Stimulated activated CD4-positive, alpha-beta T cell treated with anti-CD3 and anti-CD28 coated beads, Interleukin-12 subunit alpha, Interleukin-12 subunit beta, amount 100 ng/mL, for 24 hours (primary cell): ENCODE measurements at places on chromosomes 7 and 10.

DNA sequence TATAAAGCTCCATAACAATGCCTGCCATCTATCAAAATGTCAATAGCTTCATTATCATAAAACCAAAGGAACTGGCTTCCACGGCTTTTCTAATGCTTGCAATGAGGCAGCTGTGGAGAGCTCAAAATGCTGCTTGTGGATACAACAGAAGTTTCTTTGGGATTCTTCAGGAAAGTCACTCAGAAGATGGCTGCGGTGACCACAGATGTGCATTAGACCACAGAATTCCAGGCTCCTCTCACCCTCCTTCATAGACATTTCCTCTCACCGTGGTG is 77.2 kb downstream of the CDCA7L start:
- no peak for DNase-seq

GRCh38 chr10:9602998-9603397 is 1414.7 kb upstream of the CELF2 start:
- no peak for DNase-seq

DNA sequence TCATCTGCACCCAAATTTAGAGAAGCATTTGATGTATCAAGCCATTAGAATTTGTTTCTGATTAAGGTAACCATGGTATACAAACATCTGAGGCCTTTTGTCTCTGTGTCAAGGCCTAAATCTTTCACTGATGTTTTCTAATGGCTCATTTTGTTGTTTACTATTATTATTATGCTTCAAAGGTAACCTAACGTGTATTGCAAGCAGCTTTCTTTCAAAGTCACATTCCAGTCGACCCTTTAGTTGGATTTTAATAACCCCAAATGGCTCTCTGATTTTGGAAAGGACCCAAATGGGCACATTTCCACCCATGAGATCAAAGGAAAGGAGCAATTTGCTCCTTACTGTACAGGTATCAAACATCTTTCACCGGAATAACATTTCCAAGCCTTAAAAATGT is 46.7 kb upstream of the WNT16 start:
- no peak for DNase-seq

DNA sequence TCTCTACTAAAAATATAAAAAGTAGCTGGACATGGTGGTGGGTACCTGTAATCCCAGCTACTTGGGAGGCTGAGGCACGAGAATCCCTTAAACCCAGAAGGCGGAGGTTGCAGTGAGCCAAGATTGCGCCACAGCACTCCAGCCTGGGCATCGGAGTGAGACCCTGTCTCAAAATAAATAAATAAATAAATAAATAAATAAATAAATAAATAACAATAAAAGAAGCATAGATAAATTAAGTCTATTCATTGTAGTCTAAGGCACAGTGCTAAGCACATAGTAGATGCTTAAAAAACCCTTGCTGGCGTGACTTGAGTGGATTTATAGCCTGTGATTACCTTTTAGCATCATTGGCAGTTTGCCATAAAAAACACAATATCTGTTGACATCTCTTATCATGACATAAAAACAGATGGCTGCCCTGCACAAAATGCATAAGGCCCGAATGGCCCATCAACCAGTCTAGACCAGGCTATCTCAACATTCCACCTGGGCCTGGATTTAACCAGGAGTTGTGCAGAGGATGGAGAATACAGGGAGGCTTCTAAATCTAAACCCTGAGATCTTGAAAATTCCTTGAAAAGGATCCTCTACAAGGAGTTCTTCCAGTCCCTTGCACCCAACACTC is 94.9 kb downstream of the PRLHR start:
- no peak for DNase-seq

GRCh38 chr7:22477876-22478450 is 22.0 kb downstream of the STEAP1B start:
- DNase-seq = no peak

DNA sequence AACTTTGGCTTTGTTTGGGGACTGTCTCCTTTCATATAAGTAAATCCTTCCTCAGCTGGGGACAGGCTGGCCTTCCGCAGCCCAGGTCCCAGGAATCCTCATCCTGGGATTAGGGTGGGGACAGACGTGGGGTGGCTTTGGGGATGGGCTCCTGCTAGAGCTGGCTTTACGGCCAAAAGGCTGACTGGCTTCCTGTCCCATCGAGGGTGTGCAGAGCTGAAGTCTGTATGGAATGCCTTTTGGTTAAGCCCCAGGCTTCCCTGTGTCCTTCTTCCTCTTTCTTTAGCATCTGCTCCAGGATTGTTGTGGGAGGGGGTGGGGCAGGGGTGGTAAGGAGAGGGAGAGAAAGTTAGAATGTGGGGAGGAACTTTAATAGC is 59.4 kb upstream of the AQP1 start:
- no peak for DNase-seq

DNA sequence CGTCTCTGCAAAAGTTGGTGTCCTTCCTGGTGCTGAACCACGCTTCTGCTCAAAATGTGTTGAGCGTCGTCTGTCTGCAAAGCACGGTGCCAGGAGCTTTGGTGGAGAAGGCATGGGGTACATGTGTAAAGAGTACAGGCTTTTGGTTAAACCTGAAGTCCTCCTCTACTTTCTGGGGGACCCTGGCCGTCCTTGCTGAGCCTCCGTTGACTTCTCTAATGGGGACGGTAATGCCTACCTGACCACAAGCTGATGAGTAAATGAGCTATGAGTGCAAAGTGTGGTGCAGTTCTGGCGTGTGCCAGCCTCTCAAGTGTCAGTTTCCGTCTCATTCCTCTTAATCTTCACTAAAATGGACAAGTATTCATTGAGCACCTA is 527 bp upstream of the HERPUD2 start:
- no peak for DNase-seq

DNA sequence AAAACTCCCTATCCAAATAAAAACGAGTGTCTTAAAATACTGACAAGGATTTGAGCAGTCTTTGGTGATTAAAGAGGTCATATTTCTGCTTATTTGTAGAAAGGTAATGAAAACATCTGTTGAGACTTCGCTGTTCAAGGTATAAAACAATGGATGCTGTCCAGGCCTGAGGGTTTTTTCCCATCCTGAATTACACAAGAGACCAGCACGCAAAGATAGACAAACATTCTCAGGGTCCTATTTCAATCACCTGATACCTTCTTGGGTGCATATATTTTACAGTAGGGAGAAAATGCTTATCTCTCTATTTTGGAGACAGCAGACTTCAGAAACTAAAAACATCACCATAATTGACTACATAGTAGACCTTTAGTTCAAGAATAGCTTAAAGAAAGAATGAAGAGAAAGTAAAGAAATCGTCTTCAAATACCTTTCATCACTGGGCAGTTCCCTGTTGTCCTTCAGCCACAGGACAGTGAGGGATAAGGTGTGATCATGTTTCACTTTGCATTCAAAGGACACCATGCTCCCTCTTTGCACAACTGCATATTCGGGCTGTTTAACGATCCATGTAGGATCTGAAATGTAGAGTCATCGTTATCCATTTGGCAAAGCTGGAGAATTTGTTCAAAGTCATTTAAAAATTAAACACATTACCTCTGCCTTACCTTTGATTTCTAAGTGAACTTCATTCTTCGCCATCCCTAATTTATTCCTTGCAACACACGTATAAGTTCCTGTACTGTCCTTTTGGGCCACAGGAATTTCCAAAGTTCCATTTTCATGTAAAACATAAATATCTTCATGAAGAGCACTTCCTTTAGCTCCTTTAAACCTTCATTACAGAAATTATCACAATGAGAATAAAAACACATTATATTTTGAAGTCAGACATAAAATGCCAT is 63.7 kb upstream of the LAMB4 start:
- no peak for DNase-seq

DNA sequence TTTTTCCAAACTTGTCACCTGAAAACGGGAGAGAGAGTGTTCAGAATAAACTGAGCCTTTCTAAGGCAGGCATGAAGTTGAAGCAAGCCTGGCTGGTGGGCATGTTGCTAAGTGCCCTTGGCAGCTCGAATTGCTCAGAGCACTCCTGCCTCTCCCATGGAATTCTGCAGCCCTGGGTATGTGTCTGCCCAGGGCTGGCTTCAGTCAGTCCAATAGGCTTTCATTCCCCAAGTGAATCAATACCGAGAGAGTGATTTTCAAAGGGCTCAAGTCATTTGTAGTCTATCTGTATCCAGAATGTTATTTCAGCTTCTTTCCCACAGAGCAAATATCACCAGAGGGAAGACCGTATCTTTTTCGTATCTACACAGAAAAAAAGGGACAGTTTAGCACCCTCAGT is 415.5 kb upstream of the COBL start:
- no peak for DNase-seq

- DNase-seq = no peak
These were observed 699 bp downstream of the GHITM start for GRCh38 chr10:84140036-84140379.

DNA sequence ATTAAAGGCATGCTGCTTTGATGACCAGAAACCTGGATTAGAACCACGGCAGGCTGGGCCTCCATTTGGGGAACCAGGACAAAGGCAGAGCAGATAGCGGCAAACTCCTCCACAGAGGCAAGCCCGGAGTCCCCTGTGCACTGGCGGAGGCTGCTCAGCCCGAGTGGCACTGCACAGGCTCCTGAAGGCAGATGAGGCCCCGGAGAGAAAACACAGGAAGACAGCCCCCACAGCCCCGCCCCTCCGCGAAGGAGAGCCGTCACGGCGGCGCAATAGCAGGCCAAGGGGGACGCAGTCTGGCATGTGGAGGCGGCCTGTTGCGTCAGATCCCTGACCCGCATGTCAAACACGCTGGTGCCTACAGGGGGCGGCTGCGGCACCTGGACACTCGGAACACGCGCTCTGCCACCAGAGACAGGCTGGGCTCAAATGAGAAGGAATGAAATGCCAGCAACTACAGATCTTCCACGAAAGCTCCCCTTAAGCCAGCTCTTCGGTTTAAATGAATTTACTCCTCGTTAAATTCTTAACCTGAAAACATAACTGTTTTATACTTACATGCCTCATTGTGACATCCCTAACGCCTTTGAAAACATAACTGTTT is 128.5 kb downstream of the MAD1L1 start:
- peak; percentile 56 for DNase-seq
